Cerebellum (tissue), 4 donors: ENCODE measurements at places on chromosomes 4 and X.

GRCh38 chrX:30278365-30278764 is 30.8 kb downstream of the NR0B1 start:
- no peak for DNase-seq

- DNase-seq, result no peak
Measured at GRCh38 chr4:3366893-3367775, 74.3 kb downstream of the RGS12 start.

- DNase-seq, result no peak
Measured at GRCh38 chr4:75564023-75564422, 8.2 kb downstream of the ODAPH start.

- no peak for DNase-seq
Measured at GRCh38 chrX:916230-916599, 285.6 kb downstream of the SHOX start.

DNA sequence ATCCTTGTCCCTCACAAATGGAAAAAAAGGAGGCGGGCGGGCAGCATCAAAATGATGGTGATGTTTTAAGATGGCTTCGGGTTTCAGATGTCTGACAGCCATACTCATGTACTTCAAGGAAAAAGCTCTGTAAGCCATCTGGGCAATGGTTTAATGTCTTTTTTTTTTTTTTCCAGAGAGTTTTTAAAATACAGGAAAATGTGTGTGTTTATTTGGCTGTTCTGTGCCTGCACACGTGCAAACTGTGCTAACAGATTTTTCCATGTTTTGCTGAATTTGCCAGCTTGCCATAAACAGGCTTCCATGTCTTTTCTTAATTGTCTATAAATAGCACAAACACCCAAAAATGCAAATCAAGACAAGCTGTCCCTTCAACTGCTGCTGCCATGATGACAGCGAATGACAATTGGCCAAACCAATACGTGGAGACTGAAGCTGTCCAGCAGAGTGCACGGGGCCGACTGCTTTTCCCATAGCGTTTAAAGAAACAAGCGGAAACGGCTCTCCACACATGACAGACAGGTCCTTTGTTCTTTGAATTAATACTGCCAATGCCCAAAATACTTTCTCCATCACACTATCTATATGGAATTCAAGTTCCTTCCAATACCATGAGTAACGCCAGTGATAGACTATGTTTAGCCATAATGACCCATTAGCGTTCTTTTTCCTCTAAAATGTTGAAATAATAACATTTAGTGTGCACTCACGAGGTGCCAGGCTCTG is 35.7 kb downstream of the AFAP1 start:
- peak; percentile 32 for DNase-seq

DNA sequence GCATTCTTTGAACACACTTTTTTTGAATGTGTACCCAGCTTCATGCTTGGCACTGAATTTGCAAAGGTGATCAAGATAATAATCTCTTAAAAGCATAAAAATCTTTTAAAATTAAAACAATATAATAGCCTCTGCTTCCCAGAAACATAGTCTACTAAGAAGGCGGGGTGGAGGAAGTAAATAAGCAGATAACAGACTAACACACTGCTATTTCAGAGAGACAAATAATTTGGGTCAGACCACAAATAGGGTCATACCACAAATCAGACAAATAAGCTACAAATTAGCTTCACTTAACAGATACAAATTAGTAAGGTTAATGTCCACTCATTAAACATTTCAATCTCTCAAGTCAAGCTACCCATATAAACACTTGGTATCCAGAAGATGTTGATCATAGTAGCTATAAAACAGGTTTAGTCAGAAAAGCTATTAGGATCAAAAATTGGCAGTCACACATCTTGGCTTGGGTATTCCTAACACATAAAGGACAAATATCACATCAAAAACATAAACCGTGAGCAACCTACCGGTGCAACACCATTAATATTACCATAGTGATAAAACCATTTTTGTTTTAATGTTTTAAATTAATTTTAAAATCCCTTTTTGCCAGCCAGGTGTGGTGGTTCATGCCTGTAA is 47.3 kb downstream of the PPP3CA start:
- DNase-seq, result no peak

DNA sequence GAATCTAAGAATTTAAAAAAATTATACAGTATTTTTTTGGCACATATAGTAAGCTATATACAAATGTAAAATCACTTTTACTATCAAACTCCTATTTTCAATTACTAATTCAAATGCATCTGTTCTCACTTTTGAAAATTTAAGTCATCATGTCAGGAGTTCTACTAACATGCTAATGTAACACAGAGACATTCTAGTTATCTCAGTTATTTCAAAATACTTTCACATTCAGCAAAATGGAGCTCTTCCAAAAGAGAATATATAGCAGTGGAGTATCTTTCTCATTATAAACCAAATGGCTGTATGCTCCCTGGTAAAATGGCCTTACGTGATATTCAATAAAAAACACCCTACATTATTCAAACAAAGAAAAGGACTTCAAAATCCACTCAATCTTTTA is 42.3 kb downstream of the RFC1 start:
- no peak for DNase-seq

GRCh38 chrX:10160211-10160610 is 3.4 kb downstream of the CLCN4 start:
- DNase-seq, result peak; percentile 55

DNA sequence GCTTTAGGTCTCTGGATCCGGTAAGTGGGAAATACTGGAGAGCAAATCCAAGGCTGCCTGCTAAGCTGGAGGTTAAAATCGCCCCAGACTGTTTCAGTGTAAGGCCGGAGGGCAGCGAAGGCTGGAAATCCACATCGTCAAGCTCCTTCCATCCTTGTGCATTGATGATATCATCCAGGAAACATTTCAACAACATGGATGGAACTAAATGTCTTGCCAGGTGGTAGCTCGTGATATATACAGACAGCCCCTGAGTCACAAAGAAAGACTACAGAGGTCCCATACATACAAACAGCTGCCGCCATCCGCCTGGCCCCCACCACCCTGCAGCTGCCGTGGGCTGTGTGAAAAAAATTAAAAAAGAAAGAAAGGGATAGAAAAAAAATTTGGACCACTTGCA is 148.9 kb upstream of the RBPJ start:
- DNase-seq, result no peak

- DNase-seq, result no peak
Measured at GRCh38 chr4:138698641-138699040, 316.9 kb upstream of the NOCT start.

DNA sequence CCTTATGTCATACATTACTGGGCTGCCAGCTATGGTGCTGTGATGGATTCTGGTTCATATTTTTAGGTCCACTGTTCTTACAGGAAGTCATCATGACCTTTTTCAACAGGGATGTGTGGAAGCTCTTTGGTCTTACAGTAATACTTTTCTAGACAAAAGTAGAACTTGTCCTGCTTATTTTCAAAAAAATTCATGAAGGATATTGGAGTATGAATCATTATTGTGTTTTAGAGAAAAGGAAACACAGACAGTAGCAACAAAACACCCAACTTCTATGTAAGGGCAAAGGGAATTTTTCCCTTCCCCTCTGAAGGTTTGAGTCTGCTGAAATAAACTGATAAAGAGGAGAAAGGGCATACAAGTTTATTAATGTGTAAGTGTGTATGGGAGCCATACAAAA is 54.7 kb upstream of the FAM9C start:
- DNase-seq, result no peak

- DNase-seq, result no peak
Measured at GRCh38 chr4:158811704-158812103, 42.9 kb downstream of the FNIP2 start.

DNA sequence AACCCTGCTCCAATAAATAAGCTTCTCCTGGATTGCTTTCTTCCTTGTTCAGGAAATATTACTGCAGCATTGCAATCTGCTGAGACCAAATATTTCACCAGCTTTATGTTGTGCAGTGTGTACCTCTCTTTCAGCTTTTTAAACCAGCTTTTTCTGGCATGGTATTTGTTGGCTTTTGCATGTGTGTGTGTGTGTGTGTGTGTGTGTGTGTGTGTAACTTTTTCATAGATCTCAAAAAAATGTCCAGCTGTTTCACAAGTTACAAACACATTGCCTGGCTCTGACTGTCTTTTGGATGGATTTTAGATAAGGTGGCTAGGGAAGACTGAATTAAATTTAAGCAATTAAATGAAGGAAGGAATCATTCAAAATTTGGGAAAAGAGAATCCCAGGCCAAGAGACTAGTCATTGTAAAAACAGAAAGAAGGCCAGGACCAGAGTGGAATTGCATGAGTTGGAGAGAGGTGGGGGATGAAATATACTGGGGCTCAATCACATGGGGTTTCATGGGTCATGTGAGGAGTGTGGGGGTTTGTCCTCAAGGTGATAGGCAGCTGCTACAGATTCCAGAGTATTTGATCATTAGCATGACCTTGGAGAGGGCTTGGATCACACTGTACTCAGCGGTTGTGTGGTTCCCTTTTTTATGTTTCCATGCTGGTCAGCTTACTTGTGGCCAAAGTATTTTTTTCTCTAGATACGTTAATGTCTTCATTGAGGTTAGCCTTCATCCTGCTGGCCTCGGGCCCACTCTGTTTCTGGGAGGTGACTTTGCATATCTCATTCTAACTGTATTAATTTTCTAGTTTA is 357.7 kb upstream of the BOD1L1 start:
- no peak for DNase-seq

DNA sequence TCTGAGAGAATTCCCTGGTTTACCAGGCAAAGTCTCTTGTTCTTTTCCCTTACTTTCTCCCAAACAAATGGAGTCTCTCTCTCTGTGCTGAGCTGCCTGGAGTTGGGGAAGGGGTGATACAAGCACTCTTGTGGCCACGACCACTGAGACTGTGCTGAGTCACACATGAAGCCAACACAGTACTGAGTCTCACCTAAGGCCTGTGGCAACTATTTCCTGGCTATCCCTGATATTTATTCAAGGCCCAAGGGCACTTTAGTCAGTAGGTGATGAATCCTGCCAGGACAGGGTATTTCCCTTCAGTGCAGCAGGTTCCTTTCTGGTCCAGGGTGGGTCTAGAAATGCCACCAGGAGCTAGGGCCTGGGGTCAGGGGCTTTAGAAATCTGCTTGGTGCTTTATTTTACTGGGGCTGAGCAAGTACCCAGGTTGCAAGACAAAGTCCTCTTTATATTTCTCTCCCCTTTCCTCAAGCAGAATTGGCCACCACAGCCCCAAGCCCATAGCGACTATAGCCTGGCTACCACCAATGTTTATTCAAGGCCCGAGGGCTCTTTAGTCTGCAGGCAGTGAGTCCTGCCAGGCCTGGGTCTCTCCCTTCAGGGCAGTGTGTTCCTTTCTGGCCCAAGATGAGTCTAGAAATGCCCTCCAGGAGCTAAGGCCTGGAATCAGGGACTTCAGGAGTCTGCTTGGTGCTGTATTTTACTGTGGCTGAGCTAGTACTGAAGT is 10.5 kb downstream of the ARL13A start:
- DNase-seq, result no peak

DNA sequence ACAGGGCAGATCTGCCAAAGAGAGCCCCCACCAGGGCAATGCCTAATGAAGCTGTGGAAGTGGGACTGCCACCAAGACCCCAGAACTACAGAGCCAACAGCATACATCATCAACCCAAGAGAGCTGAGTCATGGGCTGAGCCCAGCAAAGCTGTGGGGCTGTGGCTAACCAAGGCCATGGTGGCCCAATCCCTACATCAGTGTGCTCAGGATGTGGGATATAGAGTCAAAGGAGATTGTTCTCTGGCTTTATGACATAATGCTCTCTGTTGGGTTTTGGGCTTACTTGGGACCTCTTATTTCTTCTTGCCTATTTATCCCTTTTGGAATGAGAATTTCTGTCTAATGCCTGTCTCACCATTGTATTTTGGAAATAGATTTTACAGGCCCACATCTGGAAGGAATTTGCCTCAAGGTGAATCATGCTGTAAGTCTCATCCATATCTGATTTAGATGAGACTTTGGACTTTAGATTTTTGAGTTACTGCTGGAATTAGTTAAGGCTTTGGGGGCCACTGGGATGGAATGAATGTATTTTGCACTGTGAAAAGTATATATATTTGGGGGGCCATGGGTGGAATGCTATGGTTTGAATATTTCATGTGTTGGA is 5.4 kb upstream of the PRDM5 start:
- DNase-seq, result no peak

DNA sequence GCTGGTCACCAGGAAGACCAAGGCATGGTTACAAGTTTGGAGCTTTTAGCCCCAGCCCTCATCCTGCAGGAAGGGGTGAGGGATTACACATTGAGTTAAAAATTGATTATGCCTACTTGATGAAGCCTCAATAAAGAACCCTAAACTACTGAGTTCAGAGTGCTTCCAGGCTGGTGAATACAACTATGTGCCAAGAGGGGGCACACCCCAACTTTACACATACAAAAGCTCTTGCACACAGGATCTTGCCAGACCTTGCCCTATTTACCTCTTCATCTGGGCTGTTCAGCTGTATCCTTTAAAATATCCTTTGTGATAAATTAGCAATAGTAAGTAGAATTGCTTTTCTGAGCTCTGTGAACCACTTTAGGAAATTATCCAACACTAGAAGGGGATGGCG is 489.3 kb downstream of the INPP4B start:
- no peak for DNase-seq

DNA sequence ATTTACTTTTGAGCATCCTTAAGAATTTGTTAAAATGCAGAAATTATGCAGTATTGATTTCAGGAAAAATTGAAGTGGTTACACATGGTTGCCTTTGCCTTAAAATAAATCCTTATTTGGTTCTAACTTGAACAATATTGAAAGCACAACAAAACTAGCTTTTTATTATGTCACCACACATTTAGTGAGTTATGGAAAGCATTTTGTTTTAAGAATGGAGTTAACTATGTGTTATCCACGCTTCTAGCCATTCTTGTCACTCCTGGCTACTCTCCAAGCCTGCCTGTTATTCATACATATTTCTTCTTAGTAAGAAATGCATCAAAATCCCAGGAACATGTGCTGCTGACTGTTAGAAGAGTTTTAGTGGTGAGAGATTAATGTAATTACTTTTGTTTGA is 73.9 kb downstream of the FAT4 start:
- no peak for DNase-seq

DNA sequence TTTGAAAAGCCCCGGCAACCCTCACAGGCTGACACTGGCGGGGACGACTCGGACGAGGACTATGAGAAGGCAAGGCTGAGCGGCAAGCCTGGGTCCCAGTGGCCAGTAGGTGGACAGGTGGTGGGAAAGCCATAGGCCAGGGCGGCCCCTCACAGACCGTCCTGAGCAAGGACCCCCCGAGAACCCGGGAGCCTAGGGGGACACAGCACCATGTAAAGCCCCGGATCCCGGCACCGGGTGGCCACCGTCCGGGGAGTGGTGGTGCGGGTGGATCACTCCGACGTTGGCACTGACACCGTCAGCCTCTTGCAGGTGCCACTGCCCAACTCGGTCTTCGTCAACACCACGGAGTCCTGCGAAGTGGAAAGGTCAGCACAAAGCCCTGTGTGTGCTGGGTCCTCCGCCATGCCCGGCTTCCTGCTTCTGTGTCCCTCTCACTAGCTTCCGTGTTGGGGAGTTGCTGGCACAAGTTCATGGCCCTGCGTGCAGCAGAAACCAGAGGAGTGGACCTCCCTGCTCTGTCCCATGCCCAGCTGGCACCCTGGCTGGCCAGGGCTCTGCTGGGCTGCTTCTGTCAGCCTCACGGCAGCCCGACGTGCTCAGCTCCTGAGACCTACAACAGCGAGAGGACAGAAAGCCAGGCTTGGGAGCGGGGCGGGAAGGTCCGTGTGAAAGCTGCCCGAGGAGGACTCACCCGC is 11.9 kb upstream of the ADD1 start:
- no peak for DNase-seq
